ENCODE measurements at places on chromosomes 1 and 21.

DNA sequence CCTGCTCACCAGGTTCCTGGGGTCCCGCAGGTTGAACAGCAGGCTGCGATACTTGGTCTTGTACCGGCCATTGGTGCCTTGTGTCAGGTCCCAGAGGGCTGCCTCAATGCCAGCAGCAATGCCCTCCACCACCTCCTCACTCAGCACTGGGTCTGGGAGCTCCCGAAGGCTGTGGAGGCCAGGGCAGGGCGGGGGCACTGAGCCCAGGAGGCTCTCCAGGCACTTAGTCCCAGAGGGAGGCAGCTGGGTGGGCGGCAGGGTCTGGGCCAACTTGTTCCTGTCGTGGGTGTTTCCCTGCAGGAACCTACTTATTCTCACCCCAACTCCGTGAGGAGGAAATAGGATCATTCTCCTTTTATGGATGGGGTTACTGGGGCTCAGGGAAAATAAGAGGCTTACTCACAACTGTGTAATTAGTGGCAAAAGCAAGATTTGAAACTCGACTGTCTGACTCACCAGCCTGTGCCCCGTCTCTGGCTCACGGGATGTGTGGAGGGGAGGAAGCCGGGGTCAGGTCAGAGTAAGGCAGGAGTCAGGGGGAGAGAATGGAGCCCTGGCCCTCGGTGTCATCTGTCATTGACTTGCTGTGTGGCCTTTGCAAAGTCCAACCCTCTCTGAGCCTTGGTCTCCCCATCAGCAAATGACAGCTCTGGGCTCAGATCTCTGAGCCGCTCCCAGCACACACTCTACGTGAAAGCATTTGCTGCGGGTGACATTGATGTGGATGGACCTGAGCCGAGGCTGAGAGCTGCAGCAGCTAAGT is 17.2 kb downstream of the SPOCD1 start:
- DNase-seq: no peak

- DNase-seq: no peak
These were observed 19.2 kb downstream of the EFCAB14 start for GRCh38 chr1:46699666-46700065.

- peak; percentile 81 for DNase-seq
These were observed 546 bp downstream of the KIF21B start for GRCh38 chr1:201022820-201023516.

DNA sequence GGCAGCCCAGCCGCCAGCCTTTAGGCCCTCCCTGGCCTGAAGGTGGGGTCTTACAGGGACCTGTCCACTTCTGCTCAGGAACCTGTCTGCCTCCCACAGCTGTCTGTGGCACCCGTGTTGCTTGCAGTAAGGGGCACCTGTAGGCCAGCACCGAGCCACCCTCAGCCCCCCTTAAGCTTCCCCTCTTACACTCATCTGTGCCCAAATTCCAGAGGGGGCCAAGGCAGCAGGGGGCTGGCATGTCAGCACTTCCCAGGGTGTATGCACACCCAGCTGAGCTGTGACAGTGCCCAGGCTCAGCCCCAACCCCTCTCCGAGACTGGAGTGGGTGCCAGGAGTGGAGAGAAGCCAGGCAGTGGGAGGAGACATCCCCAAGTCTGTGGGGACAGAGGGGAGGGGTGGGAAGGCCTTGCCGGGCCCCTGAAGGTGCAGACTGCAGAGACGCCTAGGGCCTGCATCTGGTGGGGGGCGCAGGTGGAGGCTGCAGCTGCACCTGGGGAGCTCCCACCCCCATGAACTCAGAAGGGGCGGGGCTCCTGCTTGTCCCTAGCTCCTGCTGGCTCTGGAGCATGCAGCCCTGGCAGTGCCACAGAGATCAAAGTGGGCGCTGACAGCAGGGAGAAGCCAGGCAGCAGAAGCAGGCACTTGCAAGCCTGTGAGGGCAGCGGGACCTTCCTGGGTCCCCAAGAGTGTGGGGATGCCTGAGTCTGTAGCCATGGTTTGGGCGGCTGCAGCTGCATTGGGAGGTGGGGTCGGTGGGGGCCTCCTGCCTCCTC is 5.4 kb upstream of the SLC2A7 start:
- DNase-seq: no peak

DNA sequence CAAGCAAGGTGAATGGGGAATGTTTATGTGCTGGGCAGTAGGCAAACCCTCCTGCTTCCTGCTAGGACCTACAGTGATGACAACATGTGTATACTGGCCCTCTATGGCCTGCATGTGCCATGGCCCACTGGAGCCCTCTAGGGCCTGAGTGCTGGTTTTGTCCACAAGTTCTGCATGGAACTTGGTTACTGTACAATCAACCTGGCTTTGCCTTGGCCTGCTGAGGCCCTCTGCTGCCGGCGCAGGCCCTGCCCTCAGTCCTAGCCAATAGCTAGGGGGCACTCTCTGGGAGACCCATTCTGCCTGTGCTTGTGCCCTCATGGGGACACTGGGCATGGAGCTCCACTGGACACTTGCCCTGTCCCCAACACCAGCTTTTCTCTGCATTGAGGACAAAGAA is 138.6 kb upstream of the NGF start:
- no peak for DNase-seq

DNA sequence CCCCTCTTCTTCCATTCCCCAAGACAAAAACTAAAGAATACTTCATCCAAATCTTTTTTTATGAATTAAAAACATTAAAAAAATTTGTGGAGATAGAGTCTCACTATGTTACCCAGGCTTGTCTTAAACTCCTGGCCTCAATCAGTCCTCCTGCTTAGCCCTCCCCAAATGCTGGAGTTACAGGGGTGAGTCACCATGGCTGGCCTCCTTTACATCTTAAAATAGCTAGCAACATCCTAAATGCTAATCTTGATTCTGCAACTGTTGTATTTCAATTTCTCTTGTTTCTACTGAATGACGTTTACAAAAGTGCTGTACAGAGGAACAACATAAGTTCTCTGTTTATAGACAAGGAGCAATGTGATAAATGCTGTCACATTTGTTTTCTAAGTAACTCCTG is 483.5 kb downstream of the ADGRL2 start:
- DNase-seq: no peak

All from activated CD4-positive, alpha-beta T cell treated with anti-CD3 and anti-CD28 coated beads, Interleukin-2, amount 10 ng/mL, durations not matched to agents 24 days and 14 days (primary cell).